ENCODE measurements at places on chromosomes 7 and 10.

DNA sequence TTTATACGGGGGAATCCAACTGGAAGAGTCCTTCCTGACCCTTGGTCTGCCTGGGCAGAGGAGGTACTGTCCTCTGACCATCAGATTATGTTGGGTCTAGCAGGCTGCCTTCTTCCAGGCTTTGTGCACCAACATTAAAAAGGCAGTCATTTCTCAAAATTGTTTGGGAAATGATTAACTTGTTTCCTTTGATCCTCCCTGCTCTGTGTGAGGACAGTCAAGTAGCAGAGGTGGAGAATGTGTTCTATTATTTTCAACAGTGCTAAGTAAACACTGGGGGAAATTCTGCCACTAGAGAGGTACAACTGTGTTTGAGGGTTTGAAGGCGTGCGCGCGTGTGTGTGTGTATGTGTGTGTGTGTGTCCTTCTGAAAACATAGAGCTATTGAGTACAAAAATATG, 20.6 kb downstream of the ACSL5 start:
- DNase-seq, result no peak

DNA sequence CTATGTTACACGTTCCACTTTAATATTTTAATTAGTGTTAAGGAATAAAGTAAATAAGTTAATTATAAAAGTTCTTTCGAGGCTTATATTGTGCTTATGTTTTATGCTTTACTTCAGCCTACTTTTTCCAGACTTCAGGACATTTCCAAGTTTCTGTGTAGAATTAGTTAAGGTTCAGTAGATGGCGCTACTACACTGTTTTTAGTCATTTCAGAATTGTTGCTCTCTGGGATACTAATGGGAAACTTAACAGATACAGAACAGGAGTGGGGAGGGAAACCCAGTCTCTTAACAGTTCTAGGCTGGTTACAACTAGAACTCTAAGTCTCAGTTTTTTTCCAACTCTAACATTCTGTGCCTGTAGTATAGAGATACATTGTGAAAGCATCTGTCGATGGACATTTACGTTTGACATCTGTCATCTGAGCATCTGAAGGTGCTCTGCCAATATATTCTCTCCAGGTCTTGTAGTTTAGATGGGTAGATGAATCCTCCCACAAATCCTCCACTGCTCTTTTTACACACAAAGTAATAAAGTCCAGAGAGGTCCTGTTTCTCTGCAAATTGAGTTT, 56.8 kb upstream of the FAM171A1 start:
- peak; percentile 61 for DNase-seq

DNA sequence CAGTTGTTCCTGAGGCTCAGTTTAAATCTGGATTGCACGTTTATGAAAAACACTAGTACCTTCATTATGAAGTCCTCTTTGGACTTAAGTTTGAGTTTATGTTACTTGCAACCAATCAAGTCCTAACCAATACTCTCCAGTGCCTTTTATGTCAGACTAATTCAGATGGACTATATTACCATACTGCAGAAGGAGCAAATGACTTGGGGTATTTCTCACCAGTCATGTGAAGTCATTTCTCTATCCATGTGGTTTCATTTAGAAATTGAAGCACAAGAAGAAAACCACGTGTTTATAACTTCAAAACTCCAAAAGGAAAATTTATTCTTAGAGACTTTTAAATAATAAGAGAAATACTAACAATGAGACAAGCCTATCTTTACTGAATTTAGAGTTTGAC, 201.6 kb downstream of the MBL2 start:
- no peak for DNase-seq

GRCh38 chr7:90290244-90291113, 30.6 kb downstream of the FAM237B start:
- DNase-seq, result no peak

- DNase-seq, result no peak
Observed at GRCh38 chr7:107212725-107213124, 43.9 kb downstream of the HBP1 start.

DNA sequence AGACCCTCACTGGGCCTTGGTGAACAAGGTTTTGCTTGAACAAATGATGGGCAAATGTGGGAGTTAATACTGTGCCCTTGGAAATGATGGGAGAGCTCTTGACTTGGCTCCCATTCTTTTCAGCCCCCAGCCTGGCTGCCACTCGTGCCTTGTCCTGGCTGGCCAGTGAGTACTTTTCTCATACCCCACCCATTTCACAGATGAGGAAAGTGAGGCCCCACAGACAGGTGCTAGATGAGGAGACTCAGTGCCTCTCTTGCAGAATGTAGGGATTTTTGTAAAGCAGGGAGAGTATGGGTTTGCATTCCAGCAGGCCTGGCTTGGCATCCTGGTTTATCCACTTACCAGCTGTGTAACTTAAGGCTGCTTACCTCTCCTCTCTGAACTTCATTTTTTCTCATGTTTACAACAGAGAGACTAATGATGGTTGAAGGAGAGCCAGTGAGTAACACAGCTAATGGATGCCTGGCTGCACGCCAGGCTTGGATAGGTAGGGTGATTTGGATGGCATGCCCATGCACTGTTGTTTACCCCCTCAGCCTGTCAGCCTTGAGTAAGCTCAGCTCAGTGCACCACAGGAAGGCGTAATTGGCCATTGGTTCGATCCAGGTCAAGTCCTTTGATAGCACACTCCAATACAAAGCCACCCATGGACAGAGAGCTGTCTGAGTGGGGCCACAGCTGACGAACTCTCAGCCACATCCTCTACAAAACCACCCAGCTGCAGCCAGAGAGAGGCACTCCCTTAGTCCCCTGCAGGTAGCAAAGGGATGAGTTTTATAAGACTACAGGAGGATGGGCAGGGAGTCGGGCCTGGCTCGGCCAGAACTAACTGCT, 436.8 kb downstream of the RPS24 start:
- no peak for DNase-seq

DNA sequence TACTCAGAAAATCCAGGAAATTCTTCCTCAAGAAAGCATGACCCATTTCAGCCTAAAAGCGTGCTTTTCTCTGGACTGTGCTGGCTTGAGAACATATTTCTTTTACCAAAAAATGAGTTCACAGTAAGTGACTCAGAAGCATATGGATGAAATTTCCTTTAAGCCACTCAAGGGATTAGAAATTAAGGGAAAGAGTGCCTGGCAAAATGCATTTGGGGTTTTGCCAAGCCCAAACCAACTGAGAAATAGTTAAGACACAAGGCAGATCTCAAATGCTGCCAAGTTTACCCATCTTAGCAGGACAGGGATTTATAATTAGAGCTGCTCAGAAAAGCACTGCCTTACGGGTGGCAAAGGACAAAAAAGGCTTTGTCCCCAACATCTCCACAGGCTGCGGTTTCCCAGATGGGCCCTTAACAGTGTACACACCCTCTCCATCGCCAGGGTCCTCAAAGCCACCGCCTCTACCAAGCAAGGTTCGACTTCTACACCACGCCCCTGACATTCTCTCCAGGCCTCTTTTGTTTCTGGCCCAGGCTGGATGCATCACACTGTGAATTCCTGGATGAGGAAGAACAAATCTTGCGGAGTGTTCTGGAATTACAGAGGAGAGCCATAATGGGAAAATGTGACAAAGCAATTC, 30.1 kb upstream of the CDHR3 start:
- peak; percentile 29 for DNase-seq

- no peak for DNase-seq
Observed at GRCh38 chr10:98138031-98138430, 3.6 kb downstream of the R3HCC1L start.

- DNase-seq, result no peak
Observed at GRCh38 chr10:13567030-13567429, 19.7 kb upstream of the PRPF18 start.

DNA sequence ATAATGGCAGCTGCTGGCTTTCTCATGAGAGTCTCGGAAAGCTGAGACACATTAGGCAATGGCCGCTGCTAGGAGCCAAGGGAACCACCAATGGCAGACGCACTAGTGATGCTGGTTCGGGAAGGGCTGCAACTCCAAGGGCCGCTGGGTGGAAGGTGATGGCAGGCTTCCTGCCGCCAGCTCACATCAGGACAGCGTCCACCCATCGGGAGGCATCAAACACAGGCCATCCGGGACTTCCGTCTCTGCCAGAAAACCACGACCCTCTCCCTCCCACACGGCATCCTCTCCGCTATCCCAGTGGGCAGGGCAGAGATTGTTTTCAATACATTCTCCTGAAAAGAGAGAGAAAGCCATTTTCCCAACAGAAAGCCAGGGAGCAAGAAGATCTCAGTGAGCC, 27.5 kb upstream of the EGFR start:
- no peak for DNase-seq

DNA sequence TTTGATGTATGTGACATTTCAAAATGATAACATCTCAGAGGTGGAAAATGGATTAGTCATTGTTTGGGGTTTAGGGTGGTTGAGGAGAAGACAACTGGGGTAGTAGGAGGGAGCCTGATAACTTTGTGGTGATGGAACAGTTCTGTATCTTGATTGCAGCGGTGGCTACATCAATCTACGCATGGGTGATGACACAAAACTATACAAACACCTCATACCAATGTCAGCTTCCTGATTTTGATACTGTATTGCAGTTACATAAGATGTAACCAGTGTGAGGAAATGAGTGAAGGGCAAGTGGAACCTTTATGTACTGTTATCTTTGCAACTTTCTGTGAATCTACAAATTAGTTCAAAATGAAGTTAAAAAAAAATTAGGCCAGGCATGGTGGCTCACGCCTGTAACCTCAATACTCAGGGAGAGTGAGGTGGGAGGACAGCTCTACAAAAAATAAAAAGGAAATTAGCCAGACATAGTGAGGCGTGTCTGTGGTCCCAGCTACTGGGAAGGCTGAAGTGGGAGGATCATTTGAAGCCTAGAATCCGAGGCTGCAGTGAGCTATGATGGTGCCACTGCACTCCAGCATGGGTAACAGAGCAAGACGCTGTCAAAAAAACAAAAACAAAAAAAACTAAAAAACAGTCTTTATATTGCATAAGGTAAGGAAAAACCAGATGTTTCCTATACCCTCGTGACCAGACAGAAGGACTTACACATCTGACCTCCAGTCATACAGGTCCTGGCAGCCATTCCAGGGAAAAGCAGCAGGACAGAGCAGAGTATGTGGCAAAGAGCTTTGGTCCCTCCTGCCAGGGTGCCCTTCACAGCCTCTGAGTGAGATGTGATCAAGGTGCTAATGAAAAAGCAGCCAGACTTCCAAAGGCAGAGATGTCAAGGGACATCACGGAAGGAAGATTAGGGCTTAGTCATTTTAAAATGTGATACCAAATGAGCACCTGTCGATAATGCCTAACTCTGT, 50.8 kb downstream of the CYTH3 start:
- no peak for DNase-seq

GRCh38 chr7:47266799-47267198, 315.1 kb downstream of the TNS3 start:
- no peak for DNase-seq

DNA sequence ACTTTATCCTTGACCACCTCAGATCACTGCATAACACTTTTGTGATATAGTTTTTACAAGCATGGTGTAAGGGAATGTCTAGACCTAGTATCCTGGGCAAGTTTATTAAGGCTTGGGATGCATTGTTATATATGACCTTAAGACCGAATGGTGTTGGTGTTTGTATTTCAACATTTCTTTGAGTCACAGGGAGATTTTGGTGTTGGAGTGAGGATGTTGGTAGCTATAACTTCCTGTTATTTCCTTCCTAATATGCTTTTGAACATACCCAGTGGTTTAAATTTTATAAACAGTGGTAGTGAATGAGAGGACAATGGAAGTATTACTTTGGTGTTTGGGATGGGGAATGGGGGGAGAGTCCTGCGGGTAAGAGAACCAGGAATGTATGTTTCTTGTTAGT, 2.6 kb downstream of the EXOC4 start:
- DNase-seq, result no peak

GRCh38 chr7:23298141-23298881, 828 bp upstream of the MALSU1 start:
- DNase-seq, result no peak

DNA sequence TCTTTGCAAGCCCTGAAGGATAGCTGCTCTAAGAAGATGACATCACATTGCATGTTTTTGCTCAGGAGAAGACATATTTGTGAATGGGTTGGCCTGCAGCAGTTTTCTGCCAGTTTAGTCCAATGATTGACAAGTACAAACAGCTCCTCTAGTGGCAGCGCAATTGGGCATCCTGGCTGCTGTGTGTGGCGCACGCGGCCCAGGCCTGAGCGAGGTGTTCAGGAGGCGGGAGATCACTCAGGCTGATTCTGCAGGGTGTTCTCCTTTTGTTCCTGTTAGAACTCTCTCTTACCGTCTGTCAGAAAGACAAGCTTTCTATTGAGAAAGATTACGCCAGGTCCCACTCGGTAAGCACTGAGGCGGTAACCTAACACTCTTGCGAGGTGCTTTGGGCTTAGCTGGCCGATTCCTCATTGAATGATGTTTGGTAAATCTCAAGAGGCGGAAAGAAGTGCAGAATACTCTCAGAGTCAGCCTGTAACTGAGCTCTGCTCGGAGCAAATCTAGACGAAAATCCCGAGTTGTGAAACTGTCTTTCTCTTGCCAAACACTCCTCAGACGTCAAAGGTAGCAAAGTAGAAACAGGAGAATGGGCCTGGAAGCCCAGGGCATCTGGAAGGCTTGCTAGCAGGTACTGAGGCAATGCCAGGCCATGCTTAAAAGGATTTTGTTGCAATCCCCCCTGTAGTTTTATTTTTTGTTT, 219.2 kb upstream of the BMPER start:
- DNase-seq, result no peak

DNA sequence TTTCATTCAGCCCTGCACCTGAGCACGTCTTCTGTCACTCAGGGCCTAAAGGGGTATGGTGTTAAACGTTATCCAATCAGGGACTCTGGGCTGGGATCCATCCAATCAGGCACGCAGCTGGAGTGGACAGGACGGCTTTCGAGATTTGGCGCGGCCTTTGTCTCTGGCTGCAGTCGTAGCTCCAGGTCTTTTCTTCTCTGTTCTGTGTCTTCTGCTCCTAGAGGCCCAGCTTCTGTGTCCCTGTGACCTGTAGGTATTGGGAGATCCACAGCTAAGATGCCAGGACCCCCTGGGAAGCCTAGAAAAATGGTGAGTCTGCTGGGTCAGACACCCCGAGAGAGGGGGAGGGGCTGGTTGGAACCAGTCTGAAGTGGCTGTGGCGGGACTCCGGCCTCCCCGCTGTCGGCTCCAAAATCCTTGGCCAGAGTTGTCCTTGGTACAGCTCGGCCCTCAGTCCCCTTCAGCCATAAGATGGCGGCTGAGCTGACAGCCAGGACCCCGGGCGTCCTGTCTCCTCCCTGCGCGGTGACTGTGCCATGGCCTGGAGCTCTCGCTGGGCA, 11.7 kb upstream of the ZNF680 start:
- DNase-seq, result no peak

- no peak for DNase-seq
Observed at GRCh38 chr10:132520177-132520811, 17.3 kb upstream of the INPP5A start.
